Central memory CD4-positive, alpha-beta T cell (primary cell): ENCODE measurements at places on chromosomes 7 and 10.

GRCh38 chr10:132841615-132841975 is 55.6 kb upstream of the NKX6-2 start:
- no peak for DNase-seq

- no peak for DNase-seq
Observed at GRCh38 chr7:27603813-27604212, 58.9 kb downstream of the HIBADH start.

- DNase-seq: no peak
Observed at GRCh38 chr7:157476201-157476600, 139.4 kb downstream of the DNAJB6 start.

DNA sequence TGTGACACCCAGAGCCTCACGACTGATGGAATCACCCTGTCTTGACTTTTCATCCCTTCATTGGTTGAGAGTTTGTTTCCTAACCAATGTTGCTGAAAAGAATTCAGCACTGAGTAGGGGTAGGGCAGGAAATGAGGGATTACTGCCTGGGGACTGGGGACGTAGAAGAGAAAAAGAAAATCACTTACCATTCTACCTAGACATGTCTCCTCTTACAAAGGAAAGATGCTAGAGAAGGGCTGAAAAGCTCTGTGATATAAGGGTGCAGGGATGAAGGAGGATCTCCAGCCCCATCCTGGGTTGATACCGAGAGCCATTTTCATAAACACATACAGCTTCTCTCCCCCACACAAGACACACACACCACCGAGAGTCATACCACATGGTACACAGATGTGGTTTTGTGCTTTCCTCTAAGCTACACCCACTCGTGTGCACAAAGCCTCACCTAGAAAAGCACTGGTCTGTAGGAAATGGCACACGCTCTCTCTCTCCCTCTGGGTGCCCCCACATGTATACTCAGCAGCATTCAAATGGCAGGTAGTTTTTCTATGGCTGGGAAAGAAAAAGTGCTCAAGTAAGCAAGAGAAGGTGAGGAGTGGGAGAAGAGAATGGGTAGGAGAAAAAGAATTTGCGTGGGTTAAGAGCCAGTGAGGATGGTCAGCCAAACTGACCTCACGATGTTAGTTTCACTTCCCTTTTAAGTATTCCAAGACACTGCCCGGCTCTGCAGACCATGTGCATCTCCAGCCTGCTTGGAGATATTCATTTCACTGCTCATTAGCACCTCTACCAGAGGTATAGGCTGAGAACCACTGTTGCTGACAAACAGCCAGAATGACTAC is 85.8 kb downstream of the CALD1 start:
- peak; percentile 51 for DNase-seq

DNA sequence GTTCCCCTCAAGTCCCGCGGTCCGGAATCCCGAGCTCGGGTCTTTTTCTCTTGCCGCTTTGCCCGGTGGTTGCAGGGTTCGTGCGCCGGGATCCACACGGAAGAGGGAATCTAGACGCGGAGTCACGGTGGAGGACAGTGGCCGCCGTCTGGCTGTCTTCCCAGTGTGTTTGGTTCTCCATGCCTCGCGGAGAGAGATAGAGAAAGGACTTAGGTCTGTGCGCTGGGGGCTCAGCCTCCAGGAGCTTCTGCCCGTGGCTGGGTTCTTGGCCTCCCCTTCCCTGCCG is 1.6 kb downstream of the FFAR4 start:
- no peak for DNase-seq

- DNase-seq: no peak
Observed at GRCh38 chr7:70208236-70209063, 610.2 kb downstream of the AUTS2 start.
